8988T (cell line): ENCODE measurements at places on chromosomes 7 and 10.

GRCh38 chr7:46927131-46927810 lies 654.6 kb downstream of the TNS3 start:
- no peak for DNase-seq

- DNase-seq, result no peak
Measured at GRCh38 chr7:20019757-20020432, 197.3 kb downstream of the MACC1 start.

DNA sequence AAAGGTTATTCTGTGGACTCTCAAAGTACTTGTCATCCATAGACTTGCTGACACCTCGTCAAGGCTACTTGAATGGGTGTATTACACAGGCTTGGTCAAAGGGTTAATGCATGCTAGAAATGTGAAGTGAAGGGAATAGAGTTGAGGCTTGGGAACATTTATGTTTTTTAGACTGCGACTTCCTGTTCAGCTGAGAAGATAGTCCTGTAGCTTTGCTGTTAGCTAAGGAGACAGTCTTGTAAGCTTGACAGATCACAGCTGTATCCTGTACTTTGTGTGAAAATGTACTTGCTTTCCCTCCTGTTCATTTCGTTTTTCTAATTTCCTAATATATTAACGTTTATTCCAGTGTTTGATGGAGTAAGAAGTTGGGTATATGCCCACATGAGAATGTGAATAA lies 52.1 kb downstream of the ADD3 start:
- no peak for DNase-seq

DNA sequence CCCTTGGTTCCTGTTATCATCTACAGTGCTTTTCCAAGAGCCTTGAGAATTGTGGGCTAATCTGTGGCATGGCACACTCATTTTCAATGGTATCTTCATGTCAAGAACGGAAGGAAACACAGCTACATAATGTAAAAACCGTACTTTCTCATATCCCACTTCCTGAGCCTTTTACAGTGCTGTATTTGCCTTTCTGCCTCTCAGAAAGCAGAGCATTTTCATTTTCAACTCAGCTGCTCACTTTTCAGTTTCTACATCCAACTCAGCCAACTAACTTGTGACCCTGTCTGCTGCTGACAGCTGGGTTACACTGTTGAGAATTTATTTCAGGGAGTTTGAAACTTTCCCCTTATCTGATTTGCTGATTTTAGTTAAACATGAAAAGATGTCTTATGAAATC lies 875.8 kb upstream of the KCND2 start:
- no peak for DNase-seq

DNA sequence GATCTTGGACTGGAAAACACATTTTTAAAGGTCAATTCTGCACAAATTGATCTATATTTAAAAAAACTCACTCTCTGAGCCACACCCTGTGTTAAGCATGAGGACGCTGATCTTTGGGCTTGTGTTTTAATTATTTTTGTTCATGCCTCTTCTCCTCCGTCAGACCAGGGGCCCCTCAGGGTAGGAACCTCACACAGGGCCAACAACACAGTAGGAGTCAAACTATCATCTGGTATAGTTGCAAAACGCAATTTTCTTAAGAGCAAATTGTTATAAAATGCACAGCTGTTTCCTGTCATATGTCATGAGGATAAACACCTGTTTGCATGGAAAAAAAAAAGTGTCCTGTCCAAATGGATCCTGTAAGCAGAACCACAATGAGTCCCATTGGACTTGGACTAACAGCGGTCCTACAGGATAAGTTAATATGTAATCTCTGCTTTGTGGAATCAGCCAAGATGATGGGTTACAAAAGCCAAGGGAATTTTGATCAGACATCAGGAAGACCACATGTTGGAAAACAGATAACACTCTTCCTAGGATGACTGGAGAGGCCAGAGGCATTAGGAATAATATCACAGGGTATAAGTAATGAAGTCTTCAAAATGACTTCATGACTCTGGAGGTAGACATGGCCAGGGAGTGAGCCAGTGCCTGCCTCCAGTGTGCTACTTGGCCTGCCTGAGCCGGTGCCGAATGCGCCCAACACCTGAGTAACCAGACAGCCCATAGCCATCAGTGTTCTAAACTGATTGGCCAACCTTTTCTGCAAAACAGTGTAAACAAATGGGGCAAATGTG lies 184.9 kb upstream of the ADCY1 start:
- no peak for DNase-seq

DNA sequence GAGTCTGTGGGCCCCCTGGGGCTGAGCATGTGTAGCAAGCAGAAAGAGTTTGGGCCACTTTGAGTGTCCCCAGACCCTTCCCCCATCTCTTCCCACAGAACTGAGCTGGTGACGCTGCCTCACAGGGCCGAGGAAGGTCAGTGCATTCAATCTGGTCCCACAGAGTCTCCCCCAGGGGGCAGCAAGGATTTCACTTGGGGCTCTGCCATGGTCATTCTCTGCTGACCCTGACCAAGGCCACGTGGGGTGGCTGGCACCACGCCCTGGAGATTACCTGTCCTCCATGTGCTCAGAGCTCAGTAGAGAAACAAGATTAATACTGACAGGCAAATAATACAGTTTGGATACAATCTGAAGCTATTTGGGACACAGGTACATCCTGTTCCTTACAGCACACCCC lies 30.2 kb downstream of the ADRA2A start:
- DNase-seq, result no peak

GRCh38 chr7:144653449-144653848 lies 182.4 kb downstream of the TPK1 start:
- DNase-seq, result no peak

- DNase-seq, result no peak
Measured at GRCh38 chr10:100327007-100327717, 2.9 kb downstream of the PKD2L1 start.

GRCh38 chr10:609262-609658 lies 80.2 kb downstream of the DIP2C start:
- no peak for DNase-seq

DNA sequence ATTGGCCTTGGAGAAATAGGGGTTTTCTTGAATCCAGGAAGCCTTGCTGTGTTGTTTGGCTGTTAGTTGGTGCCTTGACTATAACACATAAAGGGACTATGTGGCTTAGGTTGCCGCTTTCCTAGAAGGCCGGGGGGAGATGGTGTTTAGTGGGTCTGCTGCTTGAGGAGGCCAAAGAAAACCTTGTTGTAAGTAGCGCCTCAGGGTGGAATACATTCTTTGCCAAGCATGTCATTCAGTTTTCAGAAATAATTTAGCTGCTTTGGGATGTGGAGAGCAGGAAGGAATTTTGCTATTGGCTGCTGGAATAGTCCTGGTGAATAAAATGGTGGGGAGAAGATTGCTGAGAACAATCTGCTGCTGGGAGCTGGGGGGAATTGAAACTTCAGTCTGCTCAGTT lies 132.9 kb upstream of the WNT16 start:
- DNase-seq, result no peak

GRCh38 chr10:120646738-120647456 lies 189.9 kb downstream of the PLPP4 start:
- no peak for DNase-seq

GRCh38 chr7:113013761-113014449 lies 72.7 kb downstream of the GPR85 start:
- no peak for DNase-seq

DNA sequence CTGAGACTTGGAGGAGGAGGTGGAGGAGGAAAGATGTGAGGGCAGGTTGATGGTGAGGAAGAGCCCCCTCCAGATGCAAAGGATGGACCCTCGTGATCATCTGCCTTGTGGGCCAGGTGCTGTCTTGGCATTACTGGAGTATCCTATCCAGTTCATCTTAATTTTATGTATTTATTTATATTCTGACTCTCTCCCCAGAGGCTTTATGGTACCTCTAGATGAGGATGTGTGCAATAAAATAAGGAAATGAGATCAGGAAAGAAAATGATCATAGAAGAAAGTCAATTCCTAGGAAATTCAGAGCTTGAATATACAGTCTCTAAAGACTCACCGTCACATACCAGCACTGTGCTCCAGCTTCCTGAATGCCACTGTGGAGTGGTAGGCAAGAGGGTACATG lies 94.1 kb downstream of the LRRC18 start:
- no peak for DNase-seq

- no peak for DNase-seq
Measured at GRCh38 chr10:45460235-45460878, 86.3 kb downstream of the ALOX5 start.

GRCh38 chr10:92350411-92350810 lies 59.4 kb downstream of the MARCHF5 start:
- no peak for DNase-seq

- no peak for DNase-seq
Measured at GRCh38 chr7:30406664-30407425, 71.7 kb downstream of the NOD1 start.

GRCh38 chr10:58414270-58415041 lies 29.2 kb downstream of the TFAM start:
- no peak for DNase-seq

DNA sequence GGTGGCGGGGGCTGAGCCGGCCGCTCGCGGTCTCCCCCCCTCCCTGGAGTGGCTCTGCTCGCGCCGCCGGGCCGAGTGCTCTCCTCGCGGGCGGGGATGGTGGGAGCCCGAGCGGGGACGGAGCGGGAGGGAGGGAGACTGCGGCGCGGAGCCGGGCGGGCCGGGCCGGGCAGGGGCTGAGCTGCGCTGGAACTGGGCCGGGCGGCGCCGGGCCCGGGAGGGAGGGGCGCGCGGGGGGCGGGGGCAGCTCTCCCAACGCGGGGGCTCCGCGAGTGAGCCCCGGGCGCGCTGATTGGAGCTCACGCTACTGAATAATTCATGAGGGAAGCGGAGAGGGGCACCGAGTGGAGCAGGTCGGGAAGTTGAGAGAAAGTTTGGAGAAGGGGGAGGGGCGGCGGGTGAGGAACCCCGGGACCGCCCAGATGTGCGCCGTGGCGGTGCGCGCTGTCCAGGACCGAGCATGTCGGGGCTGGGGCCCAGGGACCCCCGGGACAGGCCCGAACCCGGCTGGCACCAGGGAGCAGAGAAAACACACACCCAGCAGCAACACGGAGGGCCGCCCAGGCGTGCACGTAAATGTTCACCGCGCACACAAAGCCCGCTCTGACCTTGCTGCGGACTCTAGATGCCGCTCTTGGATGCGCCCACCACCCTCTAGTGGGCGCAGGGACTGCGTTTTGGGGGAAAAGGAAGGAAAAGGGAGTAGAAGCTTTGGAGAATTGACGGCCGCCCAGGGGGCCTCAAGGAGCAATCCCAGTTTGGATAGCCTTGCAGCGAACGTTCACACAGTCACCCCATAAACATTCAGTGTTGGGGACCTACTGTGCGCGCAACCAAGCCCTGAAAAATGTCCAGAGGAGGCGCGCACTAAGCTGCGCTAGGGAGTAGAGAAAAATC lies at the start of gene EPHB4:
EPHB4 (minus strand) TSS at position 194 of the 897 bp plus-strand sequence. CDS start 493 bp downstream, outside the sequence.
- peak; percentile 55 for DNase-seq

GRCh38 chr10:110547139-110547761 lies 20.2 kb upstream of the SMC3 start:
- DNase-seq, result no peak

- DNase-seq, result no peak
Measured at GRCh38 chr7:70706204-70706603, 425.7 kb upstream of the GALNT17 start.

DNA sequence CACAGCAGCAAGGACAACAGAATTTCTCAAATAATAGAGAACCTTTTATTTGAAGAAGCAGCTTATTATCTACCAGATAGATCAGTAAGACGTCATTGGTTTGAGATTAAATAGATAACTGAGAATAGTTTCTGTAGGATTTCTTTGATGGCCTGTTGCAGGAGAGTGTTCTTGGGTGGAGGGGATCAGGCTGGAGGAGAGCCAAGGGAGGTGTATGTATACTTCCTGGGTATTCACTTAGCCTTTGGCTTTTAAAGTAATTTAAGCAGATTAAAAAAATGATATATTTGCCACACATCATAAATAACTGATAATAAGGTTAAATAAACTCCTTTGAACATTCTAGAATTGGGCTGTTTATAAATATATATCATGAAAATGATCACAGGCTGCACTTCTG lies 486.1 kb upstream of the IGFBP3 start:
- no peak for DNase-seq

DNA sequence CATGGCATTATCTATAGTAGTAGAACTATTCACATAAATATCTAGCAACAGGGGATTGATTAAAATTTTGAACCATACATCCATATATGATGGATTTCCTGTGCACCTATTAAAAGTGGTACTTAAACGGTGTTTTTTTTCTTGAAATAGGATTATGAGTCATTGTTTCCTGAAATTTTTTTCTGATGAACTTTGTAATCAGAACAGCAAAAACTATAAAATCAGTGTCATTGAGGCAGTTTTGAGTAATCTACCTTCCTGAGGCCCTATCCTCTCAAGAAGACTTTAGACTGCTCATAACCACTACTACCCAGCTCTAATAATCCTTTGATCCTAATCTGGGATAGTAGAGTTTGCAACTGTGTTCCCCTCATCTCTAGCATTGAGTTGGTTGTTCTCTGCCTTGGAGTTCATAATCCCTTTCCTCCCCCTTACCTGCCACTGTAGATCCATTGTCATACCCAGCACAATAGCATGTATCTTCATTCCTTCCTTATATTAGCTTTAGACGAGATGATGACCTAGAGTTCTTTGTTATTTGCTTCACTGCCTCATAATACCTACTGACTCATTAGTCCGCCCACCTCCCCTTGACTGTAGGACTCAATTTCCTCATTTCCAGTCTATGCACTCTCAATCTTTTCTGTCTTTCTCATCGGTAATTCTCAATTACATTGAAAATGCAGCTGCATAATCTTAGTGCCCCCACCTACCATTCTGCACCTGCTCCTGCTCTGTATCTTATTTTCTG lies 133.4 kb downstream of the LRRC4 start:
- DNase-seq, result no peak

GRCh38 chr7:139953229-139953628 lies 109.5 kb downstream of the PARP12 start:
- no peak for DNase-seq

DNA sequence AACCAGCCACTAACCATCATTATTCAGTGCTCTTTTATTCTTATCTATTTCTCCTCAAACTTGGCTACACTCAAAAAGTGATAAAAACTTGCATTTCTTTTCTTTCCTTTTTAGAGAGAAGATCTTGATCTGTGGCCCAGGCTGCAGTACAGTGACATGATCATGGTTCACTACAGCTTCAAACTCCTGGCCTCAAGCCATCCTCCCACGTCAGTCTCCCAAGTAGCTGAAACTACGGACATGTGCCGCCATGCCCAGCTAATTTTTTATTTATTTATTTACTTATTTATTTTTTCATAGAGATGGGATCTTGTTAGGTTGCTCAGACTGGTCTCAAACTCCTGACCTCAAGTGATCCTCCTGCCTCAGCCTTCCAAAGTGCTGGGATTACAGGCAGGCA lies 24.6 kb upstream of the TMEM248 start:
- no peak for DNase-seq

GRCh38 chr10:113030453-113030852 lies 80.4 kb downstream of the TCF7L2 start:
- no peak for DNase-seq

GRCh38 chr7:36653008-36653662 lies 71.2 kb downstream of the AOAH start:
- no peak for DNase-seq

GRCh38 chr7:95630702-95631458 lies 34.6 kb upstream of the PDK4 start:
- DNase-seq, result no peak

- no peak for DNase-seq
Measured at GRCh38 chr7:77757589-77757988, 40.6 kb downstream of the TMEM60 start.
